Stimulated activated CD8-positive, alpha-beta memory T cell treated with anti-CD3 and anti-CD28 coated beads, Interleukin-12 subunit alpha, Interleukin-12 subunit beta, amount 100 ng/mL, for 4 hours (primary cell): ENCODE measurements at places on chromosomes 5 and 9.

GRCh38 chr9:88388886-88389605 lies 802 bp downstream of the SPIN1 start:
- DNase-seq: peak; percentile 41

DNA sequence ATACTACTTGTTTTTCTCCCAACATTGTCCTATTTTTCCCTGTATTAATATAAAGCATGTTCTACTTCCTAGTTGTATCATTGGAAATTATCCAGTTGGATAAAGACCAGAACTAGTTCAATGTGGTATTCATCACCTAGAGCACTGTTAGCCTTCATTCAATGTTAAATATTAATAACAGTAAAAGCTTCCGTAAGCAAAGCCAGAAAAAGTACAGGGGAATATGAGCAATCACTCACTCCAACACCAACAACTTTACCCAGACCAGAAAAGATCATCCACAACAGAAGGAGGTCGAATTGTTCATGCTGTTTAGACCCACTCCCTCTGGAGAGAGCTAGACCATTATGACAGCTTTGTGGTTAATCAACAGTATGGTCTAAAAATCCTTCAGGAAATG lies 728.4 kb downstream of the MAT2B start:
- DNase-seq: no peak

DNA sequence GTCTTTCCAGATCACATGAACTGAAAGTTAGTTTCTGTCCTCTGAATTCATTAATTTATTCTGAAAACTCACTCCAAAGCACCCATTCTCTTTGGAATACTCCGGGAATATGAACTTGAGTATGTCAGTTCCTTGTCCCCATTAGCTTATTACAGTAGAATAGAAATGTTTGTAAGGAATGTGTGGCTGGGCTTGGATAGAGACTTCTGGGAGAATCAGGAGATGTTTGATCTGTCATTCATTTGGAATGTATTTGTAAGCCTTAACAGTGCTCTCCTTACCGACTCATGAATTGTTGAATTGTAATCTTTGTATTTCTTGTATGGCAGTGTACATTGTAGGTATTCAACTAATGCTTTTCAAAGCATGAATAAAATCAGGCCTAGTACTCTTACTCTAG lies 548.4 kb downstream of the LRRC70 start:
- no peak for DNase-seq

- no peak for DNase-seq
Measured at GRCh38 chr5:157870837-157871834, 12.2 kb upstream of the CLINT1 start.
